ENCODE measurements at places on chromosomes 2 and 18. TPM values are rescaled to one million over a fixed set of nuclear protein-coding genes. Genes with fewer than 3 reads are reported as not detected.

The ELOA2 gene
- 0.32 TPM for polyA plus RNA-seq

The CROCC2 gene
- polyA plus RNA-seq = not detected

The TDRD15 gene
- not detected for polyA plus RNA-seq

The STAM2 gene
- polyA plus RNA-seq = 4.5 TPM

The KIDINS220 gene
- polyA plus RNA-seq = 43.0 TPM

The PARD6G gene
- 4.9 TPM for polyA plus RNA-seq

The CABYR gene
- 2.6 TPM for polyA plus RNA-seq

The SKA1 gene
- polyA plus RNA-seq = 18.3 TPM

The LYG1 gene
- polyA plus RNA-seq = 1.8 TPM

The PLCL1 gene
- polyA plus RNA-seq = 7.8 TPM

The SUCLG1 gene
- polyA plus RNA-seq = 158 TPM

The PDE11A gene
- polyA plus RNA-seq = 1.7 TPM

The DYNC2LI1 gene
- 64.9 TPM for polyA plus RNA-seq

The ABCG5 gene
- not detected for polyA plus RNA-seq

The NDC80 gene
- polyA plus RNA-seq = 40.1 TPM

The C1QL2 gene
- polyA plus RNA-seq = not detected

The CIB4 gene
- polyA plus RNA-seq = not detected

The CYP27C1 gene
- polyA plus RNA-seq = 3.4 TPM

The TXNDC2 gene
- polyA plus RNA-seq = not detected

The MTIF2 gene
- 30.2 TPM for polyA plus RNA-seq

The CENPA gene
- polyA plus RNA-seq = 51.8 TPM

The IL1F10 gene
- polyA plus RNA-seq = not detected

The EPB41L3 gene
- 316 TPM for polyA plus RNA-seq

The C2orf78 gene
- polyA plus RNA-seq = not detected

The TMEM87B gene
- polyA plus RNA-seq = 12.1 TPM

The GALR1 gene
- not detected for polyA plus RNA-seq

The FKBP1B gene
- 46.3 TPM for polyA plus RNA-seq

The VIT gene
- polyA plus RNA-seq = not detected

The PER2 gene
- polyA plus RNA-seq = 1.4 TPM

The CDKL4 gene
- polyA plus RNA-seq = not detected

The KRTCAP3 gene
- 4.9 TPM for polyA plus RNA-seq

The PLCD4 gene
- 3.3 TPM for polyA plus RNA-seq

The FHOD3 gene
- 127 TPM for polyA plus RNA-seq

All from cardiac muscle cell (in vitro differentiated cells and primary cell).